ENCODE measurements at places on chromosomes 12 and 14.

DNA sequence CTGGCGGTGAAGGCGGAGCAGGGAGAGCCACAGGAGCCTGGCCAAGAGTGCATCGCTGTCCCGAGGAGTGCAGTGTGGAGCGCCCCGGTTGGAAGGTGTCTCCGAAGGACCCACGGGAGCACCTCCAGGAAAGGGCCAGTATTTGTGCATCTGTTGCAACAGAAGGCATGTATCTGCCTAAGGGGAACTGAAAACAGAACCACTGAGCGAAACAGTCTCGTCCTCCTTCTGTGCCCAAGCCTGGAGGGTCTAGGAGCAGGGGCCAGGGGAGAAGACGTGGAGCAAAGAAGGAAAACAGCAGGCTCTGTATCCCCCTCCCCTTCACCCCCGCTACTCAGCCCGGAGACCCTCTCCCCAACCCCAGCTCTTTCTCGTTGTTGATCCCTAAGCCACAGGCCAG lies 5.3 kb upstream of the LRRC10 start:
- no peak for DNase-seq

DNA sequence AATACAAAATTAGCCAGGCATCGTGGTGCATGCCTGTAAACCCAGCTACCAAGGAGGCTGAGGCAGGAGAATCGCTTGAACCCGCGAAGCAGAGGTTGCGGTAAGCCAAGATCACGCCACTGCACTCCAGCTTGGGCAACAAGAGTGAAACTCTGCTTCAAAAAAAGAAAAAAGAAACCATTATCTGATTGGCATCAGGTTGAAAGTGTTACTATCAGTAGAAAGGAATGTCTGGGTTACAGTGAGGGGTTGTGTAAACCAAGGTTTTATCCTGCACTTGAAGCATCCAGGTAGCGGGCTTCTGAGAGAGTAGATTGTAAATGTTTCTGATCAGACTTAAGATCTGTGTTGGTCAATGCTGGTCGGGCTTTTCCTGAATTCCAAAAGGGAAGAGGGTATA lies 14.1 kb upstream of the OXA1L start:
- no peak for DNase-seq

DNA sequence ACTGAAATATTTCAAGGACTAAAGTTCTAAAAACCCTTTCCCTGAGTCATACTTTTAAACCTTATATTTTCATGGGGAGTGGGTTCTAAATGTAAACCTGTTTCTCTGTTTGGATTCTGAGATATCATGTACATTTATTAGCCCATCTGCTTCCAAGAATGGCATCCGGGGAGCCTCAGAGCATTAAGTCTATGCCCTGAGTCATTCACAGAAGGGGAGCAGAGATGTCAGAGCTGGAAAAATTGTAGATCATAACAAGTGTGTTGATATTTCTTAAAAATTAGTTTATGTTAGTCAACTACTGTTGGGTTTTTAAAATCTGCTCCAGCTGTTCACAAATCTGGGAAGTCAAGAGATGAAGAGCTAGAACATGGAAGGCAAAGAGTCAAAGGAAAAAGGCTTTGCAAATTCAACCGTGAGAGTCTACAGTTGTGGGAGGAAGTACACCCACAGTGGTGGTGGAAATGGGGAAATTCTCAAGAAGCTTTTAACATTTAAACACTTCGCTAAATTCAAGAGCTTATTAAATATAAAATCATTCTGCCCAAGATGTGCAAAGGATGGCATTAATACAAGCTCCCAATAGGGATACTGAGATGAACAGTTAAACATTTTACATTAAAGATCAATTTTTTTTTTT lies 70.5 kb upstream of the FLRT2 start:
- no peak for DNase-seq

DNA sequence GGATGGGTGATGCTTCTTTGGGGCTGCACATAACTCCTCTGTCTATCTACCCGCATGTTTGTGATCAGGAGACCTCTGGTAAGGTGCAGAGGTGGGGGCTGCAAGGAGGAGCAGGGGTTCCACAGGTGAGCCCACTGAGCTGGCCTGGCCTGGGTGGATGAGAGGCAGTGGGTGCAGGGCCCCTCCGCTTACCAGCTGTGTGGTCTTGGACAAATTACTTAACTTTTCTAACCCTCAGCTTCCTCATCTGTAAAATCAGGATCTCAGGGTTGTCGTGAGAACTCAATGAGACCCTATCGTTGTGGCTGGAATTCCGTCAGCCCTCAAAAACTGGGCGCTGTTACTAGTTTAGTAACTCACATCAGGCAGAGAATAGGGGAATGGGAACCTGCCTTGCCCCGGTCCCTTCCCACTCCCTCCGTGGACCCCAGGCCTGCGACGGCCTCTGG lies 7.5 kb downstream of the PTPN6 start:
- no peak for DNase-seq

GRCh38 chr12:18454330-18454729 lies 193.0 kb downstream of the PIK3C2G start:
- no peak for DNase-seq

- no peak for DNase-seq
Observed at GRCh38 chr14:57851354-57851753, 14.5 kb downstream of the SLC35F4 start.

GRCh38 chr12:3049611-3050249 lies 27.4 kb upstream of the TSPAN9 start:
- DNase-seq = no peak

- no peak for DNase-seq
Observed at GRCh38 chr12:112482733-112483132, 64.0 kb downstream of the PTPN11 start.

DNA sequence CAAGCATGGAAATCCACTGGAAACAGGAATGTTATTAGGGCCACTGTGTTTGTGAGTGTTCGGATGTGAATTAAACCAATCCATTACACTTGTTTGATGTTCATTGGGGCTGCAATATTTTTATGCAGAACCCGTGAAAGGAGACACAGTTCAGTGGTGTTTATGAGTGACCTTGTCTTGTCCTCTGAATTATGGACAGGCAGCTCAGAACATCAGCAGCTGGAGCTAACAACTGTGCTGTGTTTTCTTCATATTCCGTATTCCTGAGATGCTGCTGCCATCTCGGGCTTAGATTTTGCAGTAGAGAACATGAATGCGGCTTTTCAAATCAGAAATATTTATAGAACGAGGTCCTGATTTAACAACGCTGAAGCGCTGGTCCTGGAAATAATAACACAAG lies 20.3 kb upstream of the CACNA1C start:
- DNase-seq = no peak

DNA sequence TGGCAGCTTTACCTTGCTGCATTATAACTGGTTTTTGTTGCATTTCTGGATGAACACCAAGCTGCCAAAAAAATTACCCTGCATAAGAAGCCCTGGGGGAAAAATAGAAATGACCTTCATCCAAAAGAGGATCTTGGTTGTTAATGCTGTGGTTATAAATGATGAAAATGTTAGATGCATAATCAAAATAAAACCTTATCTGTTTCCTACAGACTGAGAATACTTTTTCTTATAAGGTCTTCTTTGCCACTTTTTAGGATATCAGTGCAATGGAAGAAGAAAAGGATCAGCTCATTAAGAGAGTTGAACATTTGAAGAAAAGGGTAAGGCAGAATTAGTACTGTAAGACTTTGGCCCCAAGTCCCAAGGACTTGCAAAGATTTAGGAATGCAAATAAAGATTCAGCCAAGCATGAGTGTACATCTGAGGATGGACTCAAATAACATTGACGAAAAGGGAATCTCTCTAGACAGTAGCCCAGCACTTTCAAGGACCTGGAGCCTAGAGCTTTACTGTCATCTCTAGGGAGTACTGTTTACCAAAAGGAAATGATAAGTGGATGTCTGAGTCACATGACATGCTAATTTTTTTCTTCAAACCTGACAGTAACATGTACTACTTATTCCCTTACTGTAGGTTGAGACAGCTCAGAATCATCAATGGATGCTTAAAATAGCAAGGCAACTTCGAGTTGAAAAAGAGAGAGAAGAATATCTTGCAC lies 10.7 kb downstream of the IFT81 start:
- DNase-seq = no peak

DNA sequence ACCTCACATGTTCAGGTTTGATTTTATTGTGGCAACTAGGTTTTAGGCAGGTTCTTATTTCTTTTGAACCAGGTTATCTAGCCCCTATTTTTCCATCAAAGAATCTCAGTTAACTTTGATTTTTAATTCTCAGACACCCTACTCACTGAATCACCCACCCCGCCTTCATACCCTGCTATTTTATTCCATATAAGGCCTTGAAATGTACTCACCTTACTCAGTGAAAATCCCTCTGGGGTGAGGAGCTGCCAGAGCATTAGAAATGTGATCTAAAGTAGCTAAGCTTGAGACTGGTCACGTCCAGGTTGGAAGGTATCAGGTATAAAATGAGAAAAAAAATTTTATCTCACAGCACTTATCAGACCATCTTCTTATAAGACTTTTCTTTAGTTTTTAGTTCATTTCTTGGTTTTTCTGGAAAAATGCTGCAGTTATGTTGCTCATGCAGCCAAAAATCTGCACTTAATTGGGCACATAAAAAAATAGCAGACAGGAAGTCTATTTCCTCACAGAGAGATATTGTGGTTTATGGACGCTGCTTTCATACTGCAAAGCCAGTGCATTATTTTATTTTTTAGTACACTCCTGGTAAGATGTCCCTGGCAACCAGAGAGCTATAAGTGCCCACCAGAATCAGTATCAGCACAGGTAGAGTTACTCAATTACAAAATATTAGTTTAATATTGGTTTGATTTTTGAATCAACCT lies 101.5 kb upstream of the CCDC91 start:
- no peak for DNase-seq

- no peak for DNase-seq
Observed at GRCh38 chr14:55256586-55256985, 14.6 kb upstream of the FBXO34 start.

DNA sequence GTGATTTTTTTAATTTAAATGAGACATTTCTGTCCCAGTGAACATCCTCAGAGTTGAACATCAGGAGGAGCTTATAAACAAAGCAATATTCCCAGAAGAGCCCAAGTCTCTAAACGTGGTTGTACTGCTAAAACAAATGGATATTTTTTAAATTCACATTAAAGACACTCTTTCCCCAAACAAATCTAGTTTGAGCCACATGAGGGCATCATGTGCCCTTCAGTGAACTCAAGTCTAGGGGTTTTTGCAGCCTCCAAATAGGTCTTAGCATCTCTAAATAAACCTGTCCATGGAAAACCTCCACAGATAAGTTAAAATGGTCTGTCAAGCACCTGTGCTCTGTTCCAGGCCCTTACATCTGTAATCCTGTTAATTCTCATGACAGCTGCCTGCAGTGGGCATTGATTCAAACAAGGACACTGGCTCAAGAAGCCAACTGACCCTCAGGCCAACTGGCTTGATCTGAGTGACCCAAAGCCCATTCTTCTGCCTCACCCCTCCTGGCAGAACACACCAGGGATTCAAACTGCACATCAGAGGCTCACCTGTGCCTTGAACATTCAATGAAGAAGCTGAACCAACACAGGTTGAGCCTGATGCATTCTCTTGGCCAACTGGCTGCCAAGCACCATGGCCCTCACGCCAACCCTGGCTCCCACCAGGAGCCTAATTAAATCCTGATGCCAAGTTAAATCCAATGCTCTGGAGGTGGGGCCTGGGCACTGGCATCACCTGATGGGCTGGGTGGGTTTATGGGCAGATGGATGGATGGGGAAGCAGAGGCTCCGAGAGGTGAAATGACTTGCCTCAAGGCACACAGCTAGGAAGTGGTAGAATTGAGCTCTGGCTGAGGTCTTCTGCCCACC lies 8.6 kb downstream of the ISCU start:
- peak; percentile 35 for DNase-seq

DNA sequence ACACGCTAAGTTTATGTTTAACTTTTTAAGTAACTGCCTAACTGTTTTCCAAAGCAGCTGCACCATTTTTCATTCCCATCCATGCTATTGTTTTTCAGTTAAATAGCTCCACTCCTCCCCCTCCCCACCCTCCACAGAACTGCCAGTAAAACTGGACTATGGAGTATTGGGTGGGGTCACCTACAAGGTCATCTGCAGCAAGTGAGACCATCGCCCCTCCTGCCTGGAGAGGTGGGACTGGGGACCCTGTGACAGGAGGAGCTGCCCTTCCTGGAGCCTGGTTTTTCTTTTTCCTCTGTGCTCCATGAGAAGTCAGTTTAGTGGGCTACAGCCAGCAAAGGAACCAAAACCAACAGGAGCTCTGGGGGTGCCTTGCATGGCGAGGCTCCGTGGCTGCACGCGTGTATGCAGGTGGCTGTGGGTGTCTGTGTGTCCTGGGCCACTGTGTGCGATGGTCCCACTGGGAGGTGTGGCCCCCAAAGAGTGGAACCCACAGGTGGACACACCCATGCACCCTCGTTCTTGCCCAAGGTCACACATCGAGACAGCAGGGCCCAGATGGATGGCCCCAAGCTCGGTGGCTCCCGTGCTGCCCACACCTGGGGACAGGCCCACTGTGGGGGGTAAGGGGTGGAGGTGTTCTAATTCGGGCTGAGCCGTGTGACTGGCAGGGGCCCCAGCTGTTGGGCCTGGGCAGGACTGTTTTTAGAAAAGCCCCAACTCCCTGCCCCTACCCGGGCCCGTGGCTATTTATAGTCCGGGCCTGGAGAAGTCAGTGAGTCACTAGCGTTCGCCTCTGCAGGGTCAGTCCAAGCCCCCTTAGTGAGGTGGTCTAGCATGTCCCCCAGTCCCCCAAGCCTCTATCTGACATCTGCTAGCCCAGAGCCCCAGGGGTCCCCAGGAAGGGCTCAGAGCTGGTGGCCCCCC lies 2.3 kb upstream of the ADSS1 start:
- DNase-seq = no peak

GRCh38 chr14:73263606-73264005 lies 26.3 kb downstream of the PAPLN start:
- no peak for DNase-seq

GRCh38 chr14:34872822-34873588 lies 2.2 kb downstream of the BAZ1A start:
- DNase-seq = no peak

DNA sequence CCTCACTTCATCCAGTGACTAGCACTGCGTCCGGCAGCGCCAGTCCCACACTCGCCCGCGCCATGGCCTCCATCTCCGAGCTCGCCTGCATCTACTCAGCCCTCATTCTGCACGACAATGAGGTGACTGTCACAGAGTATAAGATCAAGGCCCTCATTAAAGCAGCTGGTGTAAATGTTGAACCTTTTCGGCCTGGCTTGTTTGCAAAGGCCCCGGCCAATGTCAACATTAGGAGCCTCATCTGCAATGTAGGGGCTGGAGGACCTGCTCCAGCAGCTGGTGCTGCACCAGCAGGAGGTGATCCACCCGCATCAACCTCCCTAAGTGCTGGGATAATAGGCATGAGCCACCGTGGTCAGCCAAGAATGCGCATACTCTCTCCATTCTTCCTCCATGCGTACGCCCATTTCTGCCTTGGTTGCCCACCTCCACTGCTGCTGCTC lies 59.9 kb downstream of the IRF2BPL start:
- no peak for DNase-seq

DNA sequence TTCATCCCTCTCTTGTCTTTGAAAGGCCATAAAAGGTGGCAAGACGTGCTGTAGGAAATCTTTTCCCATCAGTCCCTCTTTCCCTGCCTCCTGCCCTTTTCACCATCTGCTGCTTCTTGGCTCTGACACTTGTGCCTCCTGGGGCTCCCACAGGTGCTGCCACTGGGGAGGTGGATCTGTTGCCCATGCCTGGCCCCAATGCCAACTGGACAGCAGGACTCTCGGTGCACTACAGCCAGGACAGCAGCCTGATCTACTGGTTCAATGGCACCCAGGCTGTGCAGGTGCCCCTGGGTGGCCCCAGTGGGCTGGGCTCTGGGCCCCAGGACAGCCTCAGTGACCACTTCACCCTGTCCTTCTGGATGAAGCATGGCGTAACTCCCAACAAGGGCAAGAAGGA lies 6.5 kb downstream of the CLSTN3 start:
- no peak for DNase-seq

- no peak for DNase-seq
Observed at GRCh38 chr12:32606443-32606842, 72.7 kb upstream of the DNM1L start.

GRCh38 chr14:54600717-54601109 lies 33.8 kb downstream of the SAMD4A start:
- no peak for DNase-seq
